ENCODE measurements at places on chromosomes 5 and 9. TPM values are rescaled to one million over a fixed set of nuclear protein-coding genes. Genes with fewer than 3 reads are reported as not detected.

- no peaks in the 10 kb centered on the region for H3K36me3 ChIP-seq
- H3K27me3 ChIP-seq, result peaks cover 86% of the 10 kb centered on the region
- H3K4me1 ChIP-seq, result no peaks in the 10 kb centered on the region
- no peak for DNase-seq
- no peak overlapping the region for H3K4me3 ChIP-seq
Measured at GRCh38 chr9:89804766-89805531, 200.1 kb downstream of the GADD45G start.

- H3K27ac ChIP-seq, result no peak overlapping the region
- H3K36me3 ChIP-seq, result no peaks in the 10 kb centered on the region
- H3K4me3 ChIP-seq, result no peak overlapping the region
- no peaks in the 10 kb centered on the region for H3K4me1 ChIP-seq
Measured at GRCh38 chr5:91541696-91542095, 158.6 kb upstream of the ARRDC3 start.

GRCh38 chr5:7827610-7828009 is 23.3 kb downstream of the CFAP90 start:
- DNase-seq, result no peak
- no peaks in the 10 kb centered on the region for H3K36me3 ChIP-seq
- no peak overlapping the region for H3K4me3 ChIP-seq

GRCh38 chr5:34012791-34013190 is 4.9 kb upstream of the AMACR start:
- DNase-seq, result no peak
- no peak overlapping the region for H3K27ac ChIP-seq
- H3K4me3 ChIP-seq, result no peak overlapping the region
- peaks cover 13% of the 10 kb centered on the region for H3K4me1 ChIP-seq

DNA sequence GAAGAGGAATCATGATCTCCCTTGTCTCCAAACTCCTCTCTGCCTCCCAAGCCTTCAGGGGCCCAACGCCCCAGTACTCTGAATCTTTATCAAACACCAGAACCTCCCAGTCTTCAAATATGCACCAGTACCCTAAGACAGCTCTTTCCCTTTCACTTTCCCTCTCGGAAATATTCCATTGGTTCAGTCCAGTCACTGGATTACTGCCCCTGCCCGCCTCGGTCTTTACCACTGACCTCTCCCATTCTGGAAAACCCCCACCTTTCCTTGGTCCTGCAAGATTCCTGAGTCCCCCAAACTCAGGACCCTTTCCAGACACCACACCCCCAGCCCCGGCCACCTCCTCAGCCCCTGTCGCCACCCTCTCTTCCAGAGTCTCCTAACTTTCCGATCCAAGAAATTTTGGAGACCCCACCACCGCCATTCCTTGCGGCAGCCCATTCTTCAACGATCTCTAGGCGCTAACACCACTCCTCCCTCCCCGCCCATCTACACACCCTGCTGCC is 674 bp downstream of the C5orf15 start:
- H3K27me3 ChIP-seq, result no peaks in the 10 kb centered on the region
- peak overlapping the region; percentile 74 for H3K4me3 ChIP-seq
- 0 out of 2 replicates have a peak, but pooled peaks cover 8% of the 10 kb centered on the region for H3K36me3 ChIP-seq
- 0 out of 2 replicates have a peak overlapping the region, but pooled peaks have one; percentile 32 for H3K27ac ChIP-seq
- DNase-seq, result peak; percentile 12

DNA sequence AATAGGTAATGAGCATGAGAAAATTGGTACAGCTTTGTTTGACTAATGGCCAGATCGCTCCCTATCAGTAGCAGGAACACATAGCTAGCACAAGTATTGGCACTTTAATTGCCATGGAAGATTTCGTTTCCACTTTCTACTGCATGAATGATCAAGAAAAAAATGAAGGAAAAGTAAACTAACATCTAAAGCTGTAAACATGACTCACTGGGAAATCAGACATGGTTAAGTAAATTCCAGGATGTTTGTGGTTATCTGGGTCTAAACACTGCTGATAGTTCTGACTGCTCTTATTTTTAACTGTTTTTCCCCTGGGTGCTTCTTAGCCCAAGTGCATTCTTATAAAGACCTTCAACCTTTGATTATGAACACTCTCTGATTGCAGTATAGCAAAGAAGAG is 388.9 kb downstream of the NR2F1-AS1 start:
- H3K4me3 ChIP-seq, result no peak overlapping the region
- peak; percentile 97 for DNase-seq
- H3K36me3 ChIP-seq, result no peaks in the 10 kb centered on the region
- no peaks in the 10 kb centered on the region for H3K27me3 ChIP-seq
- H3K4me1 ChIP-seq, result peaks cover 60% of the 10 kb centered on the region

GRCh38 chr9:135009794-135010585 is 77.5 kb upstream of the OLFM1 start:
- H3K27ac ChIP-seq, result no peak overlapping the region
- no peak for DNase-seq
- no peaks in the 10 kb centered on the region for H3K4me1 ChIP-seq
- no peak overlapping the region for H3K4me3 ChIP-seq
- no peaks in the 10 kb centered on the region for H3K36me3 ChIP-seq

DNA sequence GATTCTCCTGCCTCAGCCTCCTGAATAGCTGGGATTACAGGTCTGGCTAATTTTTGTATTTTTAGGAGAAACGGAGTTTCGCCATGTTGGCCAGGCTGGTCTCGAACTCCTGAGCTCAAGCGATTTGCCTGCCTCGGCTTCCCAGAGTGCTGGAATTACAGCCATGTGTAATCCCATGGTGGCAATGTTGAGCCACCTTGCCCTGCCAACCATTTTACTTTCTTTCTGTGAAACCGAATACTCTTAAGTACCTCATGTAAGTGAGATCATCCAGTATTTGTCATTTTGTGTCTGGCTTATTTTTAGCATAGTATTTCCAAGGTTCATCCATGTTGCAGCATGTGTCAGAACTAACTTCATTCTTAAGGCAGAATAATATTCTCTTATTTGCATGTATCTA is 8.2 kb downstream of the PRRC2B start:
- H3K27me3 ChIP-seq, result no peaks in the 10 kb centered on the region
- H3K36me3 ChIP-seq, result peaks cover 8% of the 10 kb centered on the region
- H3K4me3 ChIP-seq, result no peak overlapping the region
- H3K4me1 ChIP-seq, result peaks cover 21% of the 10 kb centered on the region
- no peak for DNase-seq

- peak overlapping the region; percentile 88 for H3K27ac ChIP-seq
- peak; percentile 84 for DNase-seq
- H3K4me3 ChIP-seq, result no peak overlapping the region
- H3K27me3 ChIP-seq, result no peaks in the 10 kb centered on the region
- peaks cover 47% of the 10 kb centered on the region for H3K4me1 ChIP-seq
- peaks cover 4% of the 10 kb centered on the region for H3K36me3 ChIP-seq
Measured at GRCh38 chr9:95090023-95090791, 227.3 kb downstream of the FANCC start.

GRCh38 chr5:14143841-14144585 is 871 bp downstream of the TRIO start:
- H3K27me3 ChIP-seq, result no peaks in the 10 kb centered on the region
- peak overlapping the region; percentile 99 for H3K4me3 ChIP-seq
- DNase-seq, result no peak
- peaks cover 7% of the 10 kb centered on the region for H3K36me3 ChIP-seq
- peak overlapping the region; percentile 78 for H3K27ac ChIP-seq
- peaks cover 47% of the 10 kb centered on the region for H3K4me1 ChIP-seq

DNA sequence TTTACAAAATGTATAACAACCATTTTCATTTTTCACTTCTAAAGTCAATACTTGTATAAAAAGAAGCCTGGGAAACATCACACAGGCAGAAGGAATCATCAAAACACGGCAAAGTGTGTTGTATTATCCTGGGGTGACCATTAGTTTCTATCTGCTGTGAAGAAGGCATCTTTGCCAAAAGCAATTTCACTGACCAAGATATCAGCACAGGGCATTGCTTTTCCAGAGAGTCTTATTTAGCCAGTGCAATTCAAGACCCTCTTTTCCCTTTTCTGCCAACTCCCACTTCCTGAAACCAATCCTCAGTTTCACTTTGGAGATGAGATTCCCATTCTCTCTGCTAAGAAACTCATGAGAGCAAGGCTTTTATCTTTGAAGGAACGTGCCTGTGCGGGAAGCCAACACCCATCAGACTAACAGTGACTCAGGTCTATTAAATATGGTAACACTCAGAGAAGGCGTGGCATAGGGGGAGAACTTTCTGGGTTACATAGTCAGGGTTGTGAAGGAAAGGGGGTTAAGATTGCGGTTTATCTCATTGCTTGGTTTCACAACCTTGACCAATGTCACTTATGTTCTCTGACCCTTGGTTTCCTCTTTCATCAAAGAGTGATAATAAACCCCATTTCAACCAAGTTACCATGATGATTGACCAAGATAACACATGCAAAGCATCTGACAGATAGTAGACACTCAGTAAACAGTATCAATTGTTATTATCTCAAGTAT is 666.9 kb upstream of the KLF4 start:
- no peak overlapping the region for H3K4me3 ChIP-seq
- no peaks in the 10 kb centered on the region for H3K36me3 ChIP-seq
- no peaks in the 10 kb centered on the region for H3K27me3 ChIP-seq

DNA sequence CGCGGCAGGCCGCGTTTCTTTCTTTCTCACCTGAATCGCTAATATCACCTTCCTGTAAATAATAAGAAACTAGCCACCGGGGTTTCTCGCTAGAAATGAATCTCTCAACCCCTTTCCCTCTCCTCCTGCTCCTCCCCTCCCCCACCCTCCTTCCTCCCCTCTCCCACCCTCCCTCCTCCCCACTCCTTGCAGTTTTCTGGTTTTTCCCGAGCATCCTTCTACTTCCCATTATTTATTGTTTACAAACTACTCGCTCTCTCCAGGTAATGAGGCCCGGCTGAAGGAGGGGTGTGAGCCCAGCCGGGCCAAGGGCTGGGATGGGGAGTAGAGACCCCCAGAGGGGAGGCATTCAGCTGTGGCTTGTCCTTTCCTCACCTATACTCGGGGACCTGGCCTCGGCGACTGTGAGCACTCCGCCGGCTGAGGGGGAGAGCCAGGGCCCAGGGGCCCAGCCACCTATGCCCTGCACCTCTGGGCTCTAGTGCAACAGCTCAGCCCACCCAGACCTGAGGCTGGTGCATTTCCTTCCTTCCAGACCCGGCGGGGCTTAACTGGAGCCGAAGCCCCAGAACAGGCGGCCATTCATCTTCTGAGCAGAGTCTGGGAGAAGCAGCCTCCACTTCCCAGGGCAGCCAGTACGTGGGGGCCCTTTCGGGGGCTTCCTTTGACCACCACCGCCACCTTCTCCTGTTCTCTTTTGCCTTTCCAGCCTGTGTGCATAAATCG is 2.1 kb upstream of the IRX4 start:
- H3K4me1 ChIP-seq, result no peaks in the 10 kb centered on the region
- peaks cover 51% of the 10 kb centered on the region for H3K27me3 ChIP-seq
- no peak for DNase-seq
- H3K4me3 ChIP-seq, result no peak overlapping the region
- H3K27ac ChIP-seq, result no peak overlapping the region

- no peaks in the 10 kb centered on the region for H3K36me3 ChIP-seq
- H3K4me3 ChIP-seq, result no peak overlapping the region
- peak; percentile 22 for DNase-seq
- H3K27ac ChIP-seq, result no peak overlapping the region
Measured at GRCh38 chr5:140358738-140359310, 1.2 kb upstream of the SLC4A9 start.

- peak; percentile 80 for DNase-seq
- no peaks in the 10 kb centered on the region for H3K27me3 ChIP-seq
- peak overlapping the region; percentile 70 for H3K27ac ChIP-seq
Measured at GRCh38 chr9:72129271-72130156, 19.7 kb upstream of the GDA start.

- no peak overlapping the region for H3K27ac ChIP-seq
- DNase-seq, result peak; percentile 79
- no peaks in the 10 kb centered on the region for H3K27me3 ChIP-seq
Measured at GRCh38 chr9:115291841-115292240, 173.9 kb upstream of the TNC start.

DNA sequence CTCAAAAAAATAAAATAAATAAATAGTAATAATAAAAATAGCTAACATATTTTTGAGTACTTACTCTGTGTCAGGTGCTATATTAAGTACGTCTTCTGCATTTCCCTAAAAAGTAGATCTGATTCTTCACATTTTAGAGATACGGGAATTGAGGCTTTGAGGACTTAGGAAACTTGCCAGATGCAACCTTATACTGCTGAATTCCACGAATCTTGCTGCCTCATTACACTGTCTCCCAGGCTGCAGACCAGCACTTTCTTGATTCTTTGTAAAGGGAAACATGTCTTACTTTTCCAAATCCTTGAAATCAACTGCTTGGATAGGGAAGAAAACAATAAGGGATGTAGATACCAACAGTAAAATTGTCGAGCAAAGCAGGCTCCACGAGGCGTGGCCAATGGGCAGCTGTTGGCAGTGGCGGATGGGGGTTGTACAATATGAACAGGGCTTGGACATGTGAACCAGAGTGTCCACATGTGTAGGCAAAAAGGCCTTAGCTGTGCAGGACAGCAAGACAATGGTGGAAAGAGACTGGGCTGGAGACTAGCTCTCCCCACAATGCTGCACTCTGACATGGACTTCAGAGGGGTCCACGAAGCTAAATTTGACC is 124.3 kb upstream of the RAI14 start:
- no peak for DNase-seq
- no peak overlapping the region for H3K4me3 ChIP-seq
- H3K27ac ChIP-seq, result no peak overlapping the region
- no peaks in the 10 kb centered on the region for H3K27me3 ChIP-seq
- no peaks in the 10 kb centered on the region for H3K36me3 ChIP-seq

DNA sequence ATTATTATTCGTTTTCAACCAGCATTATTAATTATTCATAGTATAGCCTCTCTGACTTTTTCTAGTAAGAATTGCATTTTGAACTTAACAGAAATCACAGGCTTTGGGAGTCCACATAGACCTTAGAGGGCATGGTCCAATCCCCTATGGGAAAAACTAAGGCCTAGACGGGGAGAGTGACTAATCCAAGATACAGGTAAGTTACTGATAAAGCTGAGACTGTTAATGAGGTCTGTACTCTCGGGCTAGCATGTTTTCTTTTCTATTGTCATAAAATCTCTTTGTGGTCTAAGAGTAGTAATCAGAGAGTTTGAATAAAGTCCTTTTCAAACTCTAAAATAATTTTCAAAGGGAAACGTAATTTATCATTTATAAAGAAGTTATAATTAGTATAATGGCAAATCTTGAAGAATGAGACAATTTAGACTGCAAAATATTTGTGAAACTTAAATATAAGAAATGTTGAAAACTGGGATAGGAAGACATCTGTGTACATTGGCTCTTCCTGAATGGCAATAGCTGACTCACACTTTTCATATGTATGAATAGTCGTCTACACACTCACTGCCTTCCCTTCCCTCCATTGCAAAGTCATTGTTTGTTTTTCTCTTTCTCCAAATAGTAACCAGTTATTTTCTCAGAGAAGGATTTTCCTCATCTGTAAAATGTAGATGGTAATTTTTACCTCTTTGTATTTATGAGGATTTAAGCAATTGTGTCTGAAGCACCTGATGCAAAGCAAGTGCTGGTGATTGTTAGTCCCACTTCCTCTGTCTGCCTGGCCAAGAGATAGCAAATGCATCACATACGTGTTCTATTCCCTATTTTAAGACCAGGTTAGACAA is 207.9 kb upstream of the CD180 start:
- DNase-seq, result no peak
- no peak overlapping the region for H3K27ac ChIP-seq
- H3K4me3 ChIP-seq, result no peak overlapping the region
- H3K4me1 ChIP-seq, result no peaks in the 10 kb centered on the region
- H3K27me3 ChIP-seq, result no peaks in the 10 kb centered on the region

Gene STKLD1
- 3.1 TPM for total RNA-seq

Gene OR1Q1
- not detected for total RNA-seq

Gene PSIP1
- total RNA-seq, result 67.8 TPM

Gene SCGB3A2
- total RNA-seq, result not detected

Gene B4GALT1
- 75.6 TPM for total RNA-seq

Gene UBAP2
- 21.2 TPM for total RNA-seq

Gene BTNL3
- total RNA-seq, result not detected

Gene ADGRD2
- not detected for total RNA-seq
